BJ (cell line): ENCODE measurements at places on chromosomes 5 and 9.

DNA sequence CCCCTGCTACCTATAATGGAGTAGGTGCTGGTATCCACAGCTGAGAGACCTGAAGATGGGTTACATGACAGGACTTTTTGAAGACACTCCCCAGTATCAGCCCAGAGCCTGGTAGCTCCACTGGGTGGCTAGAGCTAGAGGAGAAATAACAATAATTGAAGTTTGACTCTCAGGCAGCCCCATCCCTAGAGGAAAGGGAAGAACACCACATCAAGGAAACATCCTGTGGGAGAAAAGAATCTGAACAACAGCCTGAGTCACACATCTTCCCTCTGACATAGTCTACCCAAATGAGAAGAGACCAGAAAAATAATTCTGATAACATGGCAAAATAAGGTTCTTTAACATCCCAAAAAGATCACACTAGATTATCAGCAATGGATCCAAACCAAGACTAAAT lies 432.1 kb downstream of the CDH18 start:
- DNase-seq, result no peak

GRCh38 chr5:446066-446882 lies 3.3 kb downstream of the EXOC3 start:
- DNase-seq, result no peak

- no peak for DNase-seq
Measured at GRCh38 chr5:131264451-131265099, 722 bp downstream of the CDC42SE2 start.

- DNase-seq, result no peak
Measured at GRCh38 chr5:77182367-77182766, 28.1 kb upstream of the PDE8B start.

DNA sequence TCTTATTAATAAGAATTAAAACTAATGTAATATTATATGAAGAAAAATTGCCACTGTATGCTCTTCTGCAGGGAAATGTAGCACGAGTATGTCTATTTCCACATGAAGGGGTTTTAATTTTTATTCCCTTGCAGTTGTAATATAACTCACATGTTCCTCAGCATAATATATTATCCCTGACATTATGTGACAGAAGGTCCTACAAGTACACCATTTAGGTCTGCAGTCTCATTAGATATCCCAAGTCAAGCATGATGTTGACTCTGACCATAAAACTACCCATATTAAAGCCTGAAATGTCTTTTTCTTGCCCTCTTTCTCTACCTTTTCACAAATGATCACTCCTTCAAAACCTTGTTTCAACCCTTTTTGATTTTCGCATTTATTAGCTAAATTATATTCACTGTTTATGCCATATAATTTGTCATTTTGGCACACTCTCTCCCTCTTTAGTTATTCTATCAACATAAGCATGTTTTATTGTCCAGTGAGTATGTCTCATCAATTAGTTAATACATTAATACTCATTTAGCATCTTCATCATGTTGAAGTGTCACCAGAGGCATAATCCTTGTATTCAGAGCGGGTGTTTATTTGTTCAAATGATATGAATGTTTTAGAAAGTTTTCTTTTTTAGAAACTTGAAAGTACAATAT lies 532.8 kb downstream of the MAT2B start:
- no peak for DNase-seq

GRCh38 chr9:122287214-122287720 lies 22.6 kb downstream of the MRRF start:
- no peak for DNase-seq

- DNase-seq, result no peak
Measured at GRCh38 chr9:13975611-13976290, 338.2 kb downstream of the NFIB start.

GRCh38 chr5:17951392-17952169 lies 317.3 kb downstream of the TAF11L14 start:
- no peak for DNase-seq

DNA sequence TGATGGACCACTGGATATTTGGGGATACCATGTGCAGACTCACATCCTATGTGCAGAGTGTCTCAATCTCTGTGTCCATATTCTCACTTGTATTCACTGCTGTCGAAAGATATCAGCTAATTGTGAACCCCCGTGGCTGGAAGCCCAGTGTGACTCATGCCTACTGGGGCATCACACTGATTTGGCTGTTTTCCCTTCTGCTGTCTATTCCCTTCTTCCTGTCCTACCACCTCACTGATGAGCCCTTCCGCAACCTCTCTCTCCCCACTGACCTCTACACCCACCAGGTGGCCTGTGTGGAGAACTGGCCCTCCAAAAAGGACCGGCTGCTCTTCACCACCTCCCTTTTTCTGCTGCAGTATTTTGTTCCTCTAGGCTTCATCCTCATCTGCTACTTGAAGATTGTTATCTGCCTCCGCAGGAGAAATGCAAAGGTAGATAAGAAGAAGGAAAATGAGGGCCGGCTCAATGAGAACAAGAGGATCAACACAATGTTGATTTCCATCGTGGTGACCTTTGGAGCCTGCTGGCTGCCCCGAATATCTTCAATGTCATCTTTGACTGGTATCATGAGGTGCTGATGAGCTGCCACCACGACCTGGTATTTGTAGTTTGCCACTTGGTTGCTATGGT lies 54.5 kb upstream of the HNRNPA0 start:
- DNase-seq, result no peak
